Activated CD4-positive, alpha-beta T cell treated with anti-CD3 and anti-CD28 coated beads, Interleukin-2, amount 50 U/mL, for 16 hours (primary cell): ENCODE measurements at places on chromosomes 5 and 9.

GRCh38 chr5:52846182-52846842, 58.6 kb downstream of the ITGA1 start:
- DNase-seq, result no peak

DNA sequence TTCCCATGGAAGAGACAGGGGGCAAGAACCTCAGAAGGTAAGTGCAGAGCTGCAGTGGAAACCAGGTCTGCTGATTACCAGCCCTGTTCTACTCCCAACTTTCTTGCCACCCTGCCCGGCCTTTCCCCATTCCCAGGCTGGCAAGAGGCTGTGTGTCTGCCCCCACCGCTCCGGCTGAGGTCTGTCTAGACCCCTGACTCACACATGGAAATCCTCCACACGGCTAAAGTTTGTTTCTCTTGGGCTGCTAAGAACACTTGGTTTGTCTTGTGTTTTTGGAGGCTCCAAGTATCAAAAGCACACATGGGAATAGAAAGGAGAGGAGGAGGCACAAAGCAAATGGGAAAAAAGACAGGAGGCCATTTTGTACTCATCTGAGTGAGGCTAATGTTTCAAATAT, 168.3 kb downstream of the GABBR2 start:
- DNase-seq, result no peak

- no peak for DNase-seq
Observed at GRCh38 chr5:134110382-134110781, 4.1 kb upstream of the TCF7 start.

DNA sequence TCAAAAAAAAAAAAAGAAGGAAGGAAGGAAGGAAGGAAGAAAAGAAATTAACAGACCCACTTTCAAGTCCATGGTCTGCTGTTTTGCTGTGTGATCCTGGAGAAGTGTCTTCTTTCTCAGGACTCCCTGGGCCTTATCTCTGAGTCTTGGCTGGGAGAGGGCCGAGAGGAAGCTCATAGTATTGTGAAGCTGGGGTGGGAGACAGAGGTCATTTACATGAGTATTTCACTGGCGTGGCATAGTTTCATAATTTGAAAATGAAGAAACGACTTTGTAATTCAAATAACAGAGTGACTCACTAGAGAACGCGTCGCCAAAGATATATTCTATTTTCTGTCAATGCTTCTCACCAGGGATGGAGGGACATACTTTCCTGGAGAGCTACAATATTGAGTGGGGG, 2.4 kb upstream of the C9orf50 start:
- no peak for DNase-seq

GRCh38 chr5:143093452-143094086, 309.9 kb downstream of the NR3C1 start:
- no peak for DNase-seq

GRCh38 chr5:122844910-122845228, 544 bp upstream of the SNX24 start:
- no peak for DNase-seq

GRCh38 chr5:99386406-99387077, 457.7 kb upstream of the CHD1 start:
- DNase-seq, result no peak

GRCh38 chr5:137144656-137145055, 354.5 kb downstream of the SPOCK1 start:
- DNase-seq, result no peak

- DNase-seq, result no peak
Observed at GRCh38 chr5:156678484-156678883, 171.6 kb upstream of the PPP1R2B start.

DNA sequence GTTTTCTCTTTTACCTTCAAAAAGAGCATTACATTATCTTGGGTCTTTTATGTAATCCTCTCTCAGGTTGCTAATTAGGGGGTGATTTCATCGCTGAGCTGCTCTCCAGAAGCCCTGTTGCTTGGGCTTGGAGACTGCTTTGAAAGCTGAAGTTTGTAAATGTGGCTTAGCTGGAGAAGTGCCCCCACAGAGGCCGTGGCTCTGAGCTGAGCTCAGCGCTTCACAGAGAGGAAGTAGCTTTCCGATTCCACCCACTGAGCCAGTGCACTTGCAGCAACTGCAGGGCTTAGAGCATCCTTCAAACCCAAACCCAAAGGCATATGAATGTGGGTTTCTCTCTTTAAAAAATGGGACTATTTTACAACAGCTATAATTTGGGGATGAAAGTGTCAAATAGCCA, 13.7 kb upstream of the NXNL2 start:
- no peak for DNase-seq

DNA sequence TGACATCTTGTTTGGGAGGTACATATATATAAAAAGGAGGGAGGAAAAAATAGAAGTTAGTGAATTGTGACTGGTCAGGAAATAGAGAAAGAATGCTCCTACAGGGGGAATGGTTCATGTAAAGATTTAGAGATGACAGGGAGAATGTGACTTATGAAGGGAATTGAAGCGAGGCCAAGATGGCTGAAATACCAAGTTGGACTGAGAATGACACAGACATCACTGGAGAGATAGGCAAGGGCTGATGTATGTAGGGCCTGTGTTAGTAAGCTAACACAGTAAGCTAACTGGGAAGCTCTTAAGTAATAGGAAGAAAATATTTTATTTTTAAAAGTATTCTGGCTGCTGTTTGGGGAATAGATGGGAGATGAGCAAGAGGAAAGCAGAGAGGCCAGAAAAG, 286.3 kb downstream of the NNT start:
- DNase-seq, result no peak

GRCh38 chr9:130320723-130321481, 55.3 kb downstream of the HMCN2 start:
- no peak for DNase-seq
